ENCODE measurements at places on chromosomes 12 and 14.

GRCh38 chr14:31297701-31298344 is 90.2 kb upstream of the HECTD1 start:
- no peak for DNase-seq

DNA sequence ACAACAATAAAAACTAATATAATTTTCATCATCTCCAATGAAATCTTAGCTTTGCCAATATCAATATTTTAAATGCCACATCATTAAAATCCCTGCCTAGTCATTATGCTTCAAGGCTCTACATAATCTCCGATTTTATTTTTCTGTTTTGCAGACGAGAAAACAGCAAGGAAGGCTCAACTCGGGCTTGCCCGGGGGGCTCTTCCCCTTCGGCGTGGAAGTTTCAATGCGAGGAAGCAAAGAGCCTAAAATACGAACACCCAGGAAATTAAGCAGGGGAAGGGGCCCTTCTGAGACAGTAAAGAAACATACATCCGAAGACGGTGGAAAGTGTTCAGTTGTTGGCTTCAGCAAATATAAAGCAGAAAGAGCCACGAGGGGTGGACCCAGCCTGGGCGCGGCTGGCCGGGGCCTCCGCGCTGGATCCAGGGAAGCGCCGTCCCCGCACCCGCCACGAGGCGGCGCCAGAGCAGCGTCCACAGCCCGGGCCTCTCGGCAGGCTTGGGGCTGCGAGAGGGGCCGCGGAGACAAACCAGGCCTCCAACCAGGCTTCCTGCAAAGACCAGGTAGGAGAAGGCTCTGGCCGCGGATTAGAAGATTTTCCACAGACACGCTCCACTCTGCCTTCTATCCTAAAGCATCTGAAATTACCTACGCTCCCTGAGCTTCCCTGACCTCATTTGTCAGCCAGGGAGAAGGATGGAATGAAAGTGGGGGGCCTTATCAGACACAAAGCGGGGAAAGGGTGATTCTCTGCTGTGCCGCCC is 77.2 kb downstream of the SERPINA3 start:
- peak; percentile 29 for DNase-seq

GRCh38 chr12:131219670-131220330 is 266.1 kb downstream of the ADGRD1 start:
- no peak for DNase-seq

- no peak for DNase-seq
Measured at GRCh38 chr14:23557946-23558345, 1.9 kb downstream of the THTPA start.

DNA sequence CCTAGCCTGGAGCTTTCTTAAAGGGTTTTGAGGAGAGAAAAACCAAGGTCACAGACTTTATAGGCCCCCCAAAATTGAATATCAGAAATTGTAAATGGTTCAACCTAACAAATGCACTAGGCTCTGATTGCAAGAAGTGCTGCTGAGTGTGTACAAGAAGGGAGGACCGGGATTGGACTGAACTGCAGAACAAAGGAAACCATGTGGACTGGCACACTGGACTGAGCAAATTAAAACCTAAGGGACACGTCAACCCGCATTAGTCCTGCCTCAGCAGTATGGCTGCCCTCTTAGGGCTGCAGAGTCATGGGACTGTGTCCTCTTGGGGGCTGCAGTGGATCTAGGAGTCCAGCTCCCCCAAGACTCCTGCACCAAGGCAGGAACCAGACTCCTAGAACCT is 842 bp upstream of the CISTR start:
- DNase-seq, result no peak

DNA sequence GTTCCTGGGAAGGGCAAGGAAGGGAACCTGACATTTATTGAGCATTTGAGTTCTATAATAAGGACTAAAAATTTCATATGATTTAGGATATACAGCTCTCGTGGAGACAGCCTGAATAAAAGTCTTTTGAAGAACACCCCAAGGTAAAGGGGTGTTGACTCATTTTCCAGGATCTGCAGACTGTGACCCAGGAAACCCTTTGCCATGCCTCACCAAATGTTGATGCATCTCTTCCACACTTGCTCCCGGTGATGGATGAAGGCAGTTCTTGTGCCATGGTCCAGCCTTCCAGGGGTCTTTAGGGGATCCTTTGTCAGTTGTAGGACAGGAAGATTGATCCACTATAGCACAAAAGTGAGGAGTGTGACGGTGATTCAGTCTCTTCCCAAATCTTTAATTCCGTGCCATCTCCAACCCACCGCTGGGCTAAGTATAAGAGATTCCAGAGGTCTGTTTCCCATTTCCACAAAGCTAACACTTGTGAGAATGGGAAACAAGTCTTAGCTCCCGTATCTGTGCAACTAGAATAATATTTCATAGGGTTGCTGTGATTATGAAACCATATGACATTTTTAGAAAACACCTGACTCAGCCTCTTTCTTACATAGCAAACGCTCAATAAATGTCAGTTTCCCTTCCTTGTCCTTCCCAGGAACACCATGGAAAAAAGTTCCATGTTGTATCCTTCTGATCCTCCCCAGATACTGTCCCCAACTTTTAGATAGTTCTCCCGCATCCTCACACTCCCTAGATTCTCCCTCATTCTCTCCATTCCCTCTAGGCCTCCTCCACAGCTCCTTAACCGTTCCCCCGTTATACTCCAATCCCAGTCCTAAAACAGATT is 836 bp downstream of the AAAS start:
- DNase-seq, result no peak

- DNase-seq, result peak; percentile 52
Measured at GRCh38 chr12:52032446-52032803, 18.8 kb upstream of the NR4A1 start.

- no peak for DNase-seq
Measured at GRCh38 chr12:1607940-1608712, 13.7 kb upstream of the FBXL14 start.

- DNase-seq, result no peak
Measured at GRCh38 chr14:105568859-105569766, 42.7 kb downstream of the TMEM121 start.

- peak; percentile 72 for DNase-seq
Measured at GRCh38 chr12:23760495-23760894, 189.0 kb downstream of the SOX5 start.

GRCh38 chr12:12376646-12377448 is 20.0 kb downstream of the BORCS5 start:
- peak; percentile 73 for DNase-seq
